ENCODE measurements at places on chromosomes 2 and 18.

GRCh38 chr2:207747653-207748560, 21.8 kb downstream of the FZD5 start:
- DNase-seq: no peak

DNA sequence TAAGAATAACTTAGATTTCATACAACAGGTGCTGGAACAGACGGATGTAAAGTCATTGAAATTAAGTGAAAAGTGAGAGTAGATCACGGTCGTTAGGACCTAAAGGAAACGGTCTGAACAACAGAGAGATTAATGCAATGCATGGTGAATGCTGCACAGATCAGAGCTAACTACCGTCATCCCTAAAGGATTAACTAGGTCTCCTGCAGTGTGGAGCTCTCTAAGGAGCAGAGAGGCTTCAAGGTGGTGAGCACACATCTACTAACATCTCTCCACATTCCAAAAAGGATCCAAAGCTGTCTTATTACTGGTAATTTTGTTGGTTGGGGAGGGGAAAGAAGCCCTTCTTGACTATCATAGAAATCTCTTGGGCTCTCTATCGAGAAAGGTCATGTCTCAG, 75.3 kb downstream of the CABYR start:
- no peak for DNase-seq

DNA sequence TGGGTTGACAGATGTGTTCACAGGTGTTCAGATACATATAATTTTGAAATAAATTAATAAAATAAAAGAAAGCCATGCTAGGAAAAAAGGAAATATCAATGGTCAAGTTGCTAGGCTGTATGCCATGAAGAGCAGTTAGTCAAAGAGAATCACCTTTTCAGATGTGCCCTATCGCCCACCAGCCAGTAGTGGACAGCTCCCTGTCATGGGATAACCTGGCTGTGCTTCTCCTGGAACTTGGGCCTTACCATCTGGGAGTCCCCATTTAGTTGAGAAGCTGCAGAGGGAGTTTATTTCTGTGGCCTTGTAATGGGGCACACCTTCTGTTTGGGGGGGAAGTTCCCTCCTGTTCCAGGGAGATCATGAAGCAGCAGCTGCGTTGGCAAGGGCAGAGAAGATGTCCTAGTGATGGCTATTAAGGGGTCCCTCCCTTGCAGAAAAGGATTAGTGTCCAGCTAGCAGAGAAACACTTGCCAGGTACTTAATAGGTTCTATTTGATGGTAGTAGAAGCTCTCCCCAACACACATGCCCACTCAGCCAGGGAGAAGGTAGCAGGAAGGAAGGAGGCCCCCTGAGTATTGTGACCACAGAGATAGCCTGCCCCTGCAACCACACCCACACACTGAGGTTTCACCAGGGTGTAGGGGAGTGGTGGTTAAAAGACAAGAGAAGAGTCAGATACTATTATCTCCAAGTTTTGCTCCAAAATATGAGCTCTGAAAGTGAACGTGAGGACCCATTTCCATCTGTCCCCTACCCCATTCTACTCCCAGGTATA, 117.7 kb downstream of the B3GNT2 start:
- DNase-seq: no peak

DNA sequence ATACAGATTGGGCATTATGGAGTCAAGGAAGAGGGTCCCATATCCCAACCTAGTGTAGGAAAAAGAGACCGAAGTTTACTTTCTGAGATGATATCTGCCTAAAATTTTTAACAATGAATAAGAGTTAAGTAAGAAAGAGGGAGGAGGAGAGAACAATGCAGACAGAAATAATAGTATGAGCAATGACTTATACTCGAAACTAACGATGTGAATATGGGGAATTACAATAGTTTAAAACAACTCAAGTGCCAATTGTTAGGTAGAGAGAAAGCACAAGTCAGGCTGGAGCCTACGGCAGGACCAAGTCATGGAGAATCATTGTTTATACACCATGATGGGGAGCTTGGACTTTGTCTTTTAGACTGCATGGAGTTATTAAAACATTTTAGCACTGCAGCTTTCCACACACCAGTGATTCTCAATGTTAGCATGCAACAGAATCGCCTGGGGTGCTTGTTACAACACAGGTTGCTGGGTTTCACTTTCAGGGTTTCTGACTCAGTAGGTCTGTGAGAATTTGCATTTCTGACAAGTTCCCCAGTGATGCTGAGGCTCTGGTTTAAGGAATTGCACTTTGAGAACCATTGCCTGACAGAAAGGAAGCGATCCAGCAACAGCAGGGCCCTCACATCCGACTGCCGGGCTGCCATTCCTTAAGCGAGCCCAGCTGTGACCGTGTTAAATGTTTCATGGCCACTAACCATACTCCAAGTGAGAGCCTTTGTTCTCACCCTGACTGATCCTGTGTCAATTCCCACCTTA, 511.2 kb downstream of the DCDC2C start:
- DNase-seq: no peak

DNA sequence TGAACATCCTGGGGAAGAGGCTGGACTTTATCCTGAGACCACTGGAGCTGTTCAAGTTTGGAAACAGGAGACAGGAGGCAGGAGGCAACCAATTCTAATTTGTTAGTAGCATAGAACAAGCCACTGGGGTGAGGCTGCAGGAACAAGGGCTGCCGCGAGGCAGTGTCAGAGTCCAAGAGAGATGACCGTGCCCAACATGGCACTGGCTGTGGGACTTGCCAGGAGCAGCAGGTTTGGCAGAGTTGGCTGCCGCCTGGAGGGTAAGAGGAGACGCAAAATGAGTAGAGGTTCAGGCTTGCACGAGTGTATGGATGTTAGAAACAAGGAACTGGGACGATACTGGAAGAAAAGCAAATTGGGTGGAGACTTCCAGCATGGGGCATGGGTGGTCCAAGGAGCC, 168.5 kb downstream of the TPGS2 start:
- DNase-seq: no peak

GRCh38 chr2:225122583-225123486, 80.6 kb upstream of the DOCK10 start:
- peak; percentile 29 for DNase-seq

GRCh38 chr2:232875256-232876121, 5.4 kb downstream of the SNORC start:
- DNase-seq: peak; percentile 11

DNA sequence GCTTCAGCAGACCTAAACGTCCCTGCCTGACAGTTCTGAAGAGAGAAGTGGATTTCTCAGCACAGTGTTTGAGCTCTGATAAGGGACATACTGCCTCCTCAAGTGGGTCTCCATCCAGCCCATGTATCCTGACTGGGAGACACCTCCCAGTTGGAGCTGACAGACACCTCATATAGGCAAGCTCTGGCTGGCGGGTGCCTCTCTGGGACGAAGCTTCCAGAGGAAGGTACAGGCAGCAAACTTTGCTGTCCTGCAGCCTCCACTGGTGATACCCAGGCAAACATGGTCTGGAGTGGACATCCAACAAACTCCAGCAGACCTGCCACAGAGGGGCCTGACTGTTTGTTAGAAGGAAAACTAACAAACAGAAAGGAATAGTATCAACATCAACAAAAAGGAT, 728.4 kb downstream of the MBD2 start:
- no peak for DNase-seq

GRCh38 chr2:237456200-237456843, 30.7 kb upstream of the MLPH start:
- DNase-seq: peak; percentile 55

DNA sequence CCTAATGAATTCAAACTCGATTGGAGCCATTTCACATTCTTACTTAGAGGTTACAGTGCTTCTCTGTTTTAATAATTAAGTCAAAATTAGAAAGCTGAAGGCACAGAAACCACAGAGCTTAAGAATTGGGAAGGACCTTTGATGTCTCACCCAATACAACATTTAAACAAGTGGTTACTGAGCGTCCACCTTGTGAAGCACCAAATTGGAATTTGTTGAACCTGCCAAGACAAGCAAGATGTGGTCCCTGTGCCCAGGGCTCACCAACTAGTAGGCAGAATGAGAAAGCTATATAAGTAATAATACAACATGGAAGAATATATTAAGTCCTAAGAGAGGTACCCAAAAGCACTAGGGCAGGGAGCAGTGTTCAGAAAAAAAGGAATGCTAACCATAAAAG, 64.5 kb upstream of the NPAS2 start:
- DNase-seq: no peak

DNA sequence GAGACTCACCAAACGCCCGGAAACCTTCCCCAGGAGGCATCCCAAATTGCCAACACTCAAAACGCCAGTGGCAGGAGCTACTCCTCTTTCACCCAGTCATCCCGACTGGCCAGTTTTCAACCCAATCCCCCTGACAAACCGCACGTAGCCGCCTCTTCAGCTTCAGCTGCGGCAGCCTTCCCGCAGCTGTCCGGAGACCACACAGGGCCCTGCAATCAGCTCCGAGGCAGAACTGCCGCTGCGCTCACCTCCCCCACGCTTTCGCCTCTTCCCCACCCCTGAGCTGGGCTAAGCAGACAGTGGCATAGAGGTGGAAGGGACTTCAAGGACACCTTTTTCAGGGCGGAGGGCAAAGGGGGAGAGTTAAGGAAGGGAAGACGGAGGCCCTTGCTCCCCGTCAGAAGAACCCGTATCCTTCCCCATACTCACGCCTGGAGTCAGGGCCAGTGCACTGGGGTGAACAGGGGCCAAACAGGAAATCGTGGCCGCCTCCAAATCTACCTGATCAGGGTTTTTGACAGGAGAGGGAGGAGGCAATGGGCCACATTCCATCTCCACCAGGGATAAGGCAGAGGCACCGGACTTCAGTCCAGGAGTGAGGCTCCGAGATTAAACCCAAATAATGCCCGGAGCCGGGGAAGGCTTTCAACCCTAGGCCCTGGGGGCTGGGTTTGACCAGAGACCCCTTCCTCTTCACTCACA, 16.9 kb downstream of the CYP26B1 start:
- no peak for DNase-seq
